ENCODE measurements at places on chromosomes 1 and 21. TPM values are rescaled to one million over a fixed set of nuclear protein-coding genes. Genes with fewer than 3 reads are reported as not detected.

- ATAC-seq = no peak
Observed at GRCh38 chr1:210218047-210218446, 14.5 kb upstream of the SERTAD4 start.

SPRR2A gene
- 5,244 TPM for total RNA-seq

GRCh38 chr1:109640285-109640865 is 15.5 kb upstream of the GSTM4 start:
- peak; percentile 80 for ATAC-seq

DNA sequence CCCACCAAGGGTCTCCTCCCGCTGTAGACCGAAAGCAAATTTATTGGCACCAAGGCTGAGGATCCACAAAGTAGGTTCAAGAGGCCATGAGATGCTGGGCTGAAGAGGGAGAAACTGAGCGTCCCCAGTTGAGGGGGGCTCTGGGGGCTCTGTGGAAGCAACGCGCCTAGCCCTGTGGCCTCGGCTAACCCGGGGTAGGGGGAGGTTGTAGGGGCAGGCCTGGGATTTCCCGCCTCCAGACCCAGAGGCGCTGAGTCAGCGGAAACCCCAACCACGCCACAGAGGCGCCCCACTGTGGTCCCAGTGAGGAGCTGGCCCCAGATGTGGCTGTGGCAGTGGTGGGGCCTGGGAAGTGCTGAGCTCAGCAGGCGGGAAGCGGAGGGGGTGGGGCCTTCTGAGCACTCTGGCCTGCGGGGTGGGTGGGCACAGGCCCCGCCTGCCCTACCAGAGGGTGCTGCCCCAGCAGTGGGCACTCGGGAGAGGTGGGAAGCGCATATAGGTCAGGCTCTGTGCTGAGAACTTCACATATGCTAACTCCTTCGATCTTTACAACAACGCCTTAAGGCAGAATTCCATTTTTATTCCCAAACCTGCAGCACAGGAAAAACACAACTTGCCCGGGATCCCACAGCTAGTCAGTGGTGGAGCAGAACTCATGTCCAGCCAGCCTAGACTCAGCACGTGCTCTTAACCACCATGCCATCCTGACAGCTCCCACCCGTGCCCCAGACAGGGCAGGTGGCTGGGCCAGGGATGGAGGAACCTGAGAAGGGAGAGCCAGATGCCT is 1.5 kb upstream of the COL16A1 start:
- ATAC-seq = peak; percentile 40

DNA sequence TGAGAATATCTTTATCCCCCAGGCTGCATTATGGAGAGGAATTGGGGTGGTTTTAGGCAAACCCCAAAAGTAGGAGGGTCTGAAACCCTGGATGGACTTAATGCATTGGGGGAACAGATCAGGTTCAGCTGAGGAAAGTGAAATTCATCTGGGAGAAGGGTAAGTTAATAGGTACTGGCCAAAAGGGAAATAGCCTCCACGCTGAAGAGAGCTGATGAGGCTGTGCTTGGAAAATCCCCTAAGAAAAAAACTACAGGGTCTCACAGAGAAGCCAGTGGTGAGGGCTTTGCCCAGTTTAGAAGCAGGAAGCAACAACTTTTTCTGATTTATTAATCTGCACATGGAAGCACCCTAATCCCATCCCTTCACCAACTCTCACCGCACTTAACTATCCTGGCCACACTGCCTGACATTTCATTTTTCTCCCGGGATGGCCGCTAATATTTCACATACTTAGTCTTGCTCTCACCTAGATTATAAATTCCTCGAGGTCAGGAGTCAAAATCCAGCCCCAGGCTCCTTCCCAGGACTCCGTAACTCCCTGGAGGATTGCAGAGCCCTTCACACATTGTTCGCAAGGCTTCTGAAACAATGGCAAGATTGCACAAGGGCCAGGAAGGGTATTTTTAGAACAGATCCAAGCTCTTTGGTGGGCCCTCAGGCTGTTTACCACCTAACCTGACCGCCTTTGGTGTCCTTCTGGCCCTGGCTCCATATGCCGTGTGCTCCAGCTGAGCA is 60.9 kb upstream of the TARBP1 start:
- ATAC-seq = no peak

- peak; percentile 30 for ATAC-seq
Observed at GRCh38 chr1:28580722-28581530, 11.1 kb upstream of the RAB42 start.

DNA sequence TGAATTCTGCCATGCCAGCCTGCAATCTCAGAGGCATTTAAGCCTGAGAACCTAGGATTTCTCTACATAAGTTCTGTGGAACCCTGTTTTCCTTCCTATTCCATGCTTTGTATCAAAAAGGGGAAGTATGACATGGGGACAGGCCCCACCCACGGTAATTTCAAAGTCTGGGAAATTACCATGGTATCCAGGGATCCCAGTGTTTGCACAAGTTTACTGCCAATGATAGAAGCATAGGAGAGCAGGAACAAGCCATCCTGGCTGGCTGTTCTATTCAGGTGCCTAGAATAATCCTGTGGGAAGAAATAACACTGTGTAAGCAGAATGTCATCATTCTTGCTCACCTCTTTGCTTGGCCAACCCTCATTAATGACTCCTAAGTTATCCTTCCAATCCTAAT is 53.8 kb upstream of the ATP1B1 start:
- ATAC-seq = no peak

MAP1LC3C gene
- total RNA-seq = not detected

DNA sequence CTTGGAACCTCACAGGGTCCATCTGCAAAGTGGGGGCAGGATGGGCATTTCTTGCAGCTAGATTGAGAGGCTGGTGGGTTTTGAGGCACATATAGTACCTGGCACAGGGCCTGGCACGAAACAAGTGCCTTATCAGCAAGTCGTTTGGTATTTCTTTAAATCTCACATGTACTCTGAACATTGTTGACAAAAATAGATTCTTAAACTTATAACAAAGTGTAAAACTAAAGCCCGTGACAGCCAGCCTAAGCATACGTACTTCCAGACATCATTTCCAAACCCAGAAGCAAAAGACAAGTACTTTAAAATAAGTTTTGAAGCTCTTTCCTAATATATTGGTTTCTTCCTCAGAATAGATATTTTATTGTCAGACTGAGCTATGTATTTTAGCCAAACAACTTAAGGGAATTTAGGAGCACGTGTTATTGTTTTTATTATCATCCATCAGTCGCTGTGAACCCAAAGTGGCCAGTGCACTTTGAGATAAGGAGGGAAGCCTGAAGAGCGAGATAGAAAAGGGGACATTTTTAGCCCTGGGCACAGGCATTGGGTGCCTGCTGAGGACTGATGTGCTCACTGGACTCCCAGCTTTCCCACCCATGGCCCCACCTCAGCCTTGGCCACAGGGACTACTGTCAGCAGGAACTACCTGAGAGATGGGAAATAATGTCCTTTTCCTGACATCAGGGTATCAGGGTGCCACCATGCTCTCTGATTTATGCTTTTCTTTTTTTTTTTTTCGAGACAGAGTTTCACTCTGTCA is 3.0 kb downstream of the FBLIM1 start:
- no peak for ATAC-seq

GRCh38 chr1:143698016-143698415 is 273.8 kb downstream of the FAM72C start:
- peak; percentile 71 for ATAC-seq

GRCh38 chr1:55947446-55947845 is 631.9 kb downstream of the PLPP3 start:
- ATAC-seq = no peak

SERPINC1 gene
- 0.32 TPM for total RNA-seq

MFSD2A gene
- total RNA-seq = 25.2 TPM

KCNK2 gene
- total RNA-seq = 0.08 TPM

GRCh38 chr1:42259739-42260064 is 75.3 kb downstream of the FOXJ3 start:
- ATAC-seq = no peak

- no peak for ATAC-seq
Observed at GRCh38 chr1:157288996-157289395, 150.8 kb upstream of the ETV3 start.

OLIG2 gene
- not detected for total RNA-seq

DNA sequence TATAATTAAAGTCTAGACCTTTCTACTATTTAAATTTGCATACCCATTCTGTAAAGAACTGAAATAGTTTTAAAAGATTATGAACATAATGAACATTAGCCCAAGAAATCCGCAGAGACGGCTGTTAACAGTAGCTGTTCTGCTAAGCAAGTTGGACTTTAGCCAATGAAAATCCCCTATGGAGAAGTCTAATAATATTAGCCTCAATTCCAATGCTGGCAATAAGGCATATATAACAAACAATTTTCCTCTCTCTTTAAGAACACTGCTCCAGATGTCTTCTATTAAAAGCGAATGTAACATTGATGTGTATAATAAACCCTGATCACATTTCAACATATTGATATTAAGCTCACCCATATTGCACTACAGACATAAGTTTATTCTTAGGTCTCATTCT is 221.3 kb upstream of the KCTD3 start:
- ATAC-seq = no peak

DNA sequence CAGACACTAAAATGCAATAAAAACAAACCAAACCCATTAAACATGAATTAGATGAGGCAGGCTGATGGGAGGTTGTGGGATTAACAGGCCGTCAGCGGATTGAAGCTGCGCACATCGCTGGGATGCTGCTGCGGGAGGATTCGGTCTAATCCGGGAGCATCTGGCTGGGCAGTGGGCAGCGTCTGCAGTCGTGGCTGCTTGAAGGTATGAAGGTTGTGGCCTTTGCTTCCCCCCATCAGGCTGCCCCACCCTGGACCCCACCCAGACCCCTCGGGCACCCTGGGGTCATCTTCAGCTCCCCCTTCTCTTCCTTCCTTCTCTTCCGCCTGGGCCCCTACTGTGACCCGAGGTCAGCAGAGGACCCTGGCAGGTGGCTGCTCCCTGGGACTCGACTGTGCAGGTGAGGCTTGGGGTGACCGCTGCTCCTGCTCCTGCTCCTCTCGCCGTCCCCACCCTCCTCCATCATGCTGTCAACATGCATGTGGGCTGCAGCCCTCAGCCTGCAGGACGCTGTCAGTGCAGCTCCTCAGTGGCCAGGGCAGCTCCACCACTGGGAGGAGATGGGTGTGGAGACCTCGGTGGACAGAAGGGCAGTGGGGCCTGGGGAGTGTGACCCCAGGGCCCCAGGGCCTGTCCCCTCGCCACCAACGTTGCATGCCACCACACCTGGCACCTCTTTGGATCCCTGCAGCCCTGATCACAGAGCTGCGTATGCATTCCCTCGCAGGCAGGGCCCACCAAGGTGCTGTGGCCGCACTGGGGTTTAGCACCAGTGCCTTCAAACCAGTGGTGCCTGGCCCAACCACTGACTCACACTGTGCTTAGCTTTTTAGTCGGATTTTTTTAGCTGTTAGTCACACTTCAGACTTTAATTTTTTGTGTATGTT is 112.2 kb upstream of the COL6A1 start:
- no peak for ATAC-seq

- peak; percentile 97 for ATAC-seq
Observed at GRCh38 chr1:153749408-153750005, 21.7 kb downstream of the INTS3 start.

TBX15 gene
- total RNA-seq = not detected

C1orf94 gene
- not detected for total RNA-seq

DNA sequence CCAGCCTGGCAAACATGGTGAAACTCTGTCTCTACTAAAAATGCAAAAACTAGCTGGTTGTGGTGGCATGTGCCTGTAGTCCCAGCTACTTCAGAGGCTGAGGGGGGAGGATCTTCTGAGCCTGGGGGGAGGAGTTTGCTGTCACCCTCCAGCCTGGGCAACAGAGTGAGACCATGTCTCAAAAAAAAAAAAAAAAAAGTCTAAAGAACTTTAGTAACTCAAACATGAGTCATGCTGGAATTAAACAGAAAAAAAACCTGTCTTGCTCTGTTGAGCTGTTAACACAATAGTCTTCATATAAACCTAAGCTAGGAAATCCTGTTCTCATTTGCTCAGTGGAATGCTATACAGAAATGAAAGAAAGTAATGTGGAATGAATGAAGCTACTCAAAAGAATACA is 16.7 kb upstream of the DISP1 start:
- ATAC-seq = peak; percentile 90

GRCh38 chr21:17388226-17388625 is 124.6 kb upstream of the CXADR start:
- ATAC-seq = no peak

DNA sequence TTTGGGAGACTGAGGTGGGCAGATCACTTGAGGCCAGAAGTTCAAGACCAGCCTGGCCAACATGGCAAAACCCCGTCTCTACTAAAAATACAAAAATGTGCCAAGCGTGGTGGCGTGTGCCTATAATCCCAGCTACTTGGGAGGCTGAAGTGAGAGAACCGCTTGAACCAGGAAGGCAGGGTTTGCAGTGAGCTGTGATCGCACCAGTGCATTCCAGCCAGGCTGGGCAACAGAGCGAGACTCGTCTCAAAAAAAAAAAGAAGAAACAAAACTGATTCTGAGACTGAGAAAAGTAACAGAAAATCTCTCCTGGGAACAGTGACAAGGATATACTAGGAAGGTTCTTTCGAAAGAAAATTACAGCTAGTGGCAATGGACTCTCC is 20.9 kb downstream of the USP48 start:
- ATAC-seq = no peak

GRCh38 chr21:35099310-35099709 is 50.2 kb upstream of the RUNX1 start:
- ATAC-seq = no peak

DNA sequence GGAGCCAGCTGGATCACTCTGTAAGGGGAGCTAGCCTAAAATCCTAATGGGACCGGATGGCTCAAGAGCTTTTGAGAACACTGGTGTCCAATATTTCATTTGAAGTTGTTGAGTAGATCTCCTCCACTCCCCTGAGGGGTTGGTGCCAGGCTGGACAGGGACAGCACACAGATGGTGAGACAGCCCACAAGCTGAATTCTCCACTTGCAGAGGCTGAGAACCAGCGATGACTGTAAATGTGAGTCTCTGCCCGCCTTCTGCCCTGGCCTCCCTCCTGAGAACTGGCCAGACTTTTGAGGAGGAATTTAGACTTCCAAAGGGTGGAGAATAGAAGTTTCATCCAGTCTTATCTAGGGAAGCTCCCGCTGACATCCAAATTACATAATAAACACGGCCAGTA is 20.5 kb upstream of the COQ8A start:
- ATAC-seq = no peak

Data from esophagus mucosa (tissue), 1 donor.